ENCODE measurements at places on chromosomes 1 and 21.
A peak's percentile ranks its signal among the peaks of the same experiment; 100 is the strongest.

GRCh38 chr1:194870860-194871259 is 1684.4 kb upstream of the B3GALT2 start:
- DNase-seq: no peak

- peak; percentile 60 for DNase-seq
Observed at GRCh38 chr1:198564716-198565115, 24.2 kb upstream of the ATP6V1G3 start.

DNA sequence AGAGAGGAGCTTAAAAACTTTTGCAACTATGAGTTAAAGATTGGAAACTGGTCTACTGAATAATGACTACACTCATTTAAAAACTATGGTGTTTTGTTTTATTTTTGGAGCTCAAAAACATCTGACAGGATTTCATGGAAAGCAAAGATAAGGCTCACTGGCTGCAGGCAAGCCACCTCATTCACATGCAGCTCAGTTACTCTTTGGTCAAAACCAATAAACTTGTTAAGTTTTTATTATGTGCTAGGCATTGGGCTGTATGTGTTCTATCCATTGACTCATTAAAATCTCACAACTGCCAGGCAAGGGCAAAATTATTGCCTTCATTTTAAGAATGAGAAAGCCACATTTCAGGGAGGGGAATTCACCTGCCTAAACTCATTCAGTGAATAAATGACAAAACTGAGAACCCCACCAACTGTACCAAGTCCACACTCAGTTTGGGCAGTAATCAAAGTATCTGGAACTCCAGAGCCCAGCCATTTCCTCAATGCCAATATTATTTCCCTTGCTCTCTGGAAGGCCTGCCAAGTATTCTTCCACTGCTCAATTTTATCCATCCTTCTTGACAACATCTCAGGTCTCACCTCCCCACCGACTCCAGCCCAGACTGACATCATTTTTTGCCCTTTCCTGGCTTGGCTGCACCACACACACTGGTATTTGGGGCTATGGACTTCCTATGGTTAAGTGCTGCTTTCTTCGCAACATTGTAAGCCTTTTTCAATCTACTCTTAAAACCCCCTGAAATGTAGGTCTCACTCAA is 401.1 kb upstream of the NFIA start:
- no peak for DNase-seq

DNA sequence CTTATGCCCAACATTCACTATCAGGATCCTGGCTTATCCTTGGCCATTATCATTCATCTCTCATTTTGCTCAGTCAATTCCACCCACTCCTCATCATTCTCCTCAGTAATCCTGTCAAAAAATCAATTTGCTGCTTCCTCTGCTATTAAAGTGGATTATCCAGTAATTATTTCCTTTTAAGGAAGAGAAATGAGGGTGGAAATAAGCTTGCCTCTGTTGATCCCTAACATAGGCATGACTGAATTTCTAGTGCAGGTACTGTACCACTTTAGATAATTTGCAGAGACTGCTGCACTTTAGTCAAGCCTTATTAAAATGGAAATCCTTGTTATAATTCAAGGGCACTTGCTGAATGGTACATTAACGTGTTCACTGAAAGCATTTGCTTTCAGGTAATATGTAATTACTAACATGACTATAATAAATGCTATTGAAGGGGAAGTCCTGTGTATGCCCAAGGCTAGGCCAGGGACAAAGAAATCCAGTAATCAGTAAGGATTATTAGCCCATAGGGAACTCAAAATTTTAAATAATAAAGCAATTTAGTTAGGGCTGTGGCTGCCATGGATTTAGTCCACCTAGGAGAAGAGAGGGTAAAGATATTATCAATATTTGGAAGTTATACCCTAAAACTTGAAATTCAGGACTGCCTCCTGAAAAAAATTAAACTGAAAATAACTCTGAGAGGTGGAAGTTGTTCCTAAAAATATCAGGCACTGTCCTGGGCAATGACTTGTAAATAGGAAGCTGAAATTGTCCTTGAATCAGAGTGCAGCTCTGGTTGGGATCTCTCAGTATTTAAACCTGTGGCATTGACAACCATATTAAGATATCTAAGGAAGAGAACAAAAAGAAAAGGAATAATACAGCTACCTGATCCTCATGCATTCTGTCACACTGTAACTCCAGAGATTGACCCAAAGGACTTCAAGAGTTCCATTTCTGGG is 43.4 kb downstream of the RGS2 start:
- no peak for DNase-seq

- no peak for DNase-seq
Observed at GRCh38 chr1:235225299-235225698, 64.2 kb upstream of the RBM34 start.

All from activated CD8-positive, alpha-beta T cell treated with anti-CD3 and anti-CD28 coated beads, Interleukin-2, amount 10 ng/mL, durations not matched to agents 7 days and 5 days (primary cell).